ENCODE measurements at places on chromosomes 12 and 14. TPM values are rescaled to one million over a fixed set of nuclear protein-coding genes. Genes with fewer than 3 reads are reported as not detected.

CIROP gene
- not detected for total RNA-seq

MMP19 gene
- 2.7 TPM for total RNA-seq

DNA sequence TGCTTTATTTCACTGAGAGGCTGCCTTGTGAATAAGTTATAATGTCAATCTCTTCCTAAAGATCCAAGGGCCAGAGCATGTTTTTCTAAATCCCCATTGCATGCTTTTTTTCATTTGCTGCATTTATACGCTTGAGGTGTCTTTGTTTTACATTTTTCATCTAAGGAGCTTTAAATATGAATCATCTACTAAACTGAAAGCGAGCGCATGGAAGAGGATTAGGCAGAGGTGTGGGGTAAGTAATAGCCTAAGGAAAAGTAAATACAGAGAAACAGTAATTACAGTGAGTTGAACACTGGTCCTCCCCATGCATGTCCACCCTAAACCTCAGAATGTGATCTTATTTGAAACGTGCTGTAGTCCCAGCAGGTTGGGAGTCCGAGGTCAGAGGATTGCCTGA is 76.4 kb upstream of the METAP2 start:
- no peak for DNase-seq

- DNase-seq: no peak
Observed at GRCh38 chr12:118166946-118167345, 31.0 kb downstream of the PEBP1 start.

- no peak for DNase-seq
Observed at GRCh38 chr12:114628199-114628598, 55.8 kb downstream of the TBX3 start.

DNA sequence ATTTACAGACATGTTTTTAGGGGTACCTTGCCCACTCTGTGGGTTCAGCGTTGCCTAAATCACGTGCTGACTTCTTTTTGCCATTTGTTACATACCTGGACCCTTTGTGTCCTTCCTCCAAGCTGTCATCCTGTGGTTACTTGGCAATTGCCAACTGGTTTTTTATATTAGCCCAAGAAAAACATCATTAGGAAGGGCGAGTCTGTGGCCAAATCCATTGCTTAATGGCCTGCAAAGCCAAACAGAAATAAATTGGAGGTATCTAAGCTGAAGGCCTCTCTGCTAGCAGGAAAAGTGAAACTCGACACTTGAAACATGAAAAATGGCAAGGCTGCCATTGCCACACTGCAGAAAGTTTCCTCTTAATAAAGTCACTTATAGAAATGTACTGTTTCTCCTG is 190.4 kb downstream of the NUAK1 start:
- DNase-seq: no peak

DNA sequence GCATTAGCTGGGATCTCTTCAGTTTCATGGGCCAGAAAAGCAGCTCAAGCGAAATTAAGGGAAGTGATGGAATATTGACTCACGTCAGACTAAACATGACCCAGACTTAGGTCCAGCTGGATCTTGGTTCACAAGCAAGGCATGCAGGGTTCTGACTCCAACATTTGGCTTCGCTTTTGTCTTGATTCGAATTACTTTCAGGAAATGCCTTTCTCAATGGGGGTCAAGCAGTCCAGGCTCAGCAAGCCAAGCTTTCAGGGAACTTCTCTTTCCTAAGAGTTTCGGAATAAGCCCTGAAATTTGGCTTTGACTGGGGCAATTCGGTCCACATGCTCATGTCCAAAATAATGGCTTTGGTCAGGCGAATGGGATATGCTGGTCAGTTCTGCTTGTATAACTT is 678.7 kb upstream of the TMEM132C start:
- peak; percentile 63 for DNase-seq

GRCh38 chr12:2276288-2277033 is 223.7 kb downstream of the CACNA1C start:
- DNase-seq: no peak
